NCI-H1417 treated with DMSO at 0.1 percent for 48 hours (cell line): ENCODE measurements at places on chromosomes 2 and 18.

GRCh38 chr2:195535911-195536522 lies 121.0 kb upstream of the SLC39A10 start:
- no peak for DNase-seq

- DNase-seq: no peak
These were observed 11.7 kb upstream of the CXCR4 start for GRCh38 chr2:136129601-136130000.

DNA sequence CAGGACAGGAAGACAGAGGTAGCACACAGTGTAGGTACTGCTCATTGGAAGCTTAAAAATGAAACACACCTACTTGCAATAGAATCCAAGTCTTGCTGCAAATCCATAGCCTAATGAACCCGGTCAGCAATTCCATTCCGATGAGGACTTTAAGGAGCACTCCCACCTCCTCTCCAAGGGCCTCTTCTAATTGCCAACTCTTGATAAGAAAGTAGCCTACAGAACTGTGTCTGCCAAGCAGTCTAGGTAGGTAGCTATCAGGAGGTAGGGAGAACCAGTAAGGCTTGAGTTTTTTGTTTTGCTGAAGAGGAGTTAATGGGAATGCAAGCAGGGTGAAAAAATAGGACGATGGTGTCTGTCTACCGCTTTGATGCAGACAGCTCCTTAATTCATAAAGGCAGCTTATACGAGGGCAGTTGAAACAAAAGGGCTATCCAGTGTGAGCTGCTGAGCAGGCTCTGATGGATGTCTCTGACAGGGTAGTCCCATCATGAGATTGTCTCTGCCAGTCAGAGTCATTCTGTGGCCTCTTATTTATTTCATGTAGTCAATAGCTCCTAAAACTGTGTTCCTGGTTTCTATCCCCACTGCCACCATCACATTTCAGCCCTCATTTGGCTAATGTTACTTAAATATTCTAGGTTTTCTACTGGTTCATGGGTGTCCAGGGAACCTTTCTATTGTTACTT lies 155.6 kb upstream of the DNMT3A start:
- no peak for DNase-seq

DNA sequence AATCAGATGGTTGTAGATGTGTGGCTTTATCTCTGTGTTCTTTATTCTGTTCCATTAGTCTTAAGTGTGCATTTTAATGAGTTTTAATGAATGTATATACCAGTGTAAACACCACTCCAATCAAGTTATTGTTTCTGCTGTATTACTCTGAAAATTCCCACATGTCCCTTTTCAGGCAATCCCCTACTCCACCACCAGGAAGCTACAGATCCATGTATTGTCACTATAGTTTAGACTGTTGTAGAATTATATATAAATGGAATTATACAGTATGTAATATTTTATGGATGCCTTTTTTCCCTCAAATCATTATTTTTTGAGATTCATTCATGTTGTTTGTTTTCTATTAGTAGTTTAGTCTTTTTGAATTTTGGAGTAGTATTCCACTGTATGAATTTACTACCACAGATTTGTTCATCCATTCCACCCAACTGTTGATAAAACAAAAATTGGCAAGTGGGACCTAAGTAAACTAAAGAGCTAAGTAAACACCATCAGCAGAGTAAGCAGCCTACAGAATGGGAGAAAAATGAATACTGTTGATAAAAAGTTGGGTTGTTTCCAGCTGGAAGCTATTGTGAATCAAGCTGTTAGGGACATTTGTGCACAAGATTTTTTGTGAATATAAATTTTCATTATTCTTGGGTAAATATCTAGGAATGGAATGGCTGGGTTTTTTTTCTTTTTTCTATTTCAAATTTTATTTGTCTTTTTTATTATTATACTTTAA lies 262.0 kb downstream of the CAMKMT start:
- peak; percentile 20 for DNase-seq

GRCh38 chr2:120299561-120299960 lies 46.4 kb upstream of the INHBB start:
- DNase-seq: no peak

GRCh38 chr2:10326151-10326616 lies 23.5 kb downstream of the HPCAL1 start:
- DNase-seq: no peak

GRCh38 chr2:30301551-30301950 lies 70.2 kb downstream of the LBH start:
- no peak for DNase-seq

DNA sequence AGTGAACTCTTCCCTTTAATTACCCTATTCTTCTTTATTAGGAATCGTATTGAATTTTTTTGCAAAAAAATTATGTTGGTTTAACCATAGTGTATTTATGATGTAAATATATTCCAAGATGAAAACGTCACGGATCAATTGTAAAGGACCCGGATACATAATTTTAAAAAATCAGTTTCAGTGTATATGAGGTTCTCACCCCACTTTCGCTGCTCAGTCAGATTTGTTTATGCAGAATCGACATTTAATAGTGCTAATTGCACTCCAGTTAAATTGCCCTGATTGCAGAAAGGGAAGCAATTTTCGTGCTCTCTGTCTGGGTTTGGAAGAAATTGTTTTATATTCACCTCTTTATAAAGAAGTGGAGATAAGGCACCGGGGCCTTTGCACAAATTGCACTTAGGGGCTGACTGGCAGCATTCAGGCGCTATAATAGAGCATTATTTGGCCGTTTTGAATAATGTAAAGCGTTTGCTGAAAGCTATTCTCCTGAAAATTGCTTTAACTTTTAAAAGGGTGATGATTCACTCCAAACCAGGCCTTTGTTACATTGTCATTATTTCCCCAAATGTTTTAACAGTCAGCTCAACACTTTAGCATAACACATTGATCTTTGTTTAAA lies 3.0 kb upstream of the SP9 start:
- DNase-seq: no peak

GRCh38 chr2:3403587-3404334 lies 24.3 kb downstream of the TRAPPC12 start:
- DNase-seq: no peak

- no peak for DNase-seq
These were observed 23.4 kb downstream of the NR4A2 start for GRCh38 chr2:156309167-156309566.

DNA sequence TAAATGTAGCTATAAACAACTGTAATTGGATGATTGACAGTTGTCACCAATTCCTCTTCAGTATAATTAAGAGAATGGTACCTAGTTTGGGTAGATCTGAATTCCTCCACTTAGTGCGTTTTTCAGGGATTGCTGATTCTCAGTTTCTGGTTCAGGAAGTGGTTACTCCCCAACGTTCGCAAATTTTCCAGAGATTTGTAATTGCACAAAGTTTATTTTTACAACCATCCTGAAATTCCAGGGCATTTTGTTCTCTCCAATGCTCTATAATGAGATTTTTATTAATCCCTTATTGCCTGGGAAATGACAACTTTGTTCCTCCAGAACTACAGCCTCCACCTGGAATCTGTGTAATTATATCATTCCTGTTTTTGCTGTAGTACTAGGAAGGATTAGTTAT lies 710.6 kb upstream of the ZEB2 start:
- no peak for DNase-seq

DNA sequence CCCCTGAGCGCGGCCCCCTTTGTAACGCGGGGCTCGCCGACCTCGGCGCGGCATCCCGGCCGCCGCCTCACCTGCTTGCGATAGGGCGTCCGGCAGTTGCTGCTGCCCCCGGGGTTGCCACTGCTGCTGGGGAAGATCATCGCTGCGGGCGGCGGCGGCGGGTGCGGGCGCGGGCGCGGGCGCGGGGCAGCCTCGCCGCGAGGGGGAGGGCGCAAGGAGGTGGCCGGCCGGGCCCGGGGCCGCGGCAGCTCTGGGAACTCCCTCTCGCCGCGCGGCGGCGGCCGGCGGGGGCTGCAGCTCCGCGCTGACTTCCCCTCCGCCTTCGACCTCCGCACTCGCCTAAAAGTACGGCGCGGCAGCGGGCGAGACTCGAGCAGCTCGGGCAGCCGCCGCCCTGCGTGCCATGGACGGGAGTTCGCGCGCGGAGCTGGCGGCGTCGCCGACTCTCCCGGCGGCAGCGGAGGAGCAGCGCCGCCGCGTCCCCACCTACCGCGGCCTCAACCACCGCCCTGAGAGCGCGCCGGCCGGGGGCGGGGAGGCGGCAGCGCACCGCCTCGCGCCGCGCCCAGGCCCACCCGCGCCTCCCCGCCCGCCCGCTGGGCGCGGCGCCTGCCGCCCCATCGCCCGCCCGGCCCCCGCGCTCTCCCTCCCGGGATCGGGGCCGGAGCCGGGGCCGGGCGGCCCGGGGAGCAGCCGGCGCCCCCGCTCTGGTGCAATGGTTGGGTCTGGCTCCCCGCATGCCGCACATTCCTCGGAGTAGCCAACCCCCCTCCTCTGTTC lies 86.0 kb downstream of the RBMS1 start:
- no peak for DNase-seq

- no peak for DNase-seq
These were observed 43.6 kb downstream of the VIT start for GRCh38 chr2:36740061-36740460.

- DNase-seq: no peak
These were observed 69.6 kb upstream of the CD28 start for GRCh38 chr2:203636588-203637470.

- DNase-seq: no peak
These were observed 8.4 kb downstream of the ITM2C start for GRCh38 chr2:230872968-230873660.

DNA sequence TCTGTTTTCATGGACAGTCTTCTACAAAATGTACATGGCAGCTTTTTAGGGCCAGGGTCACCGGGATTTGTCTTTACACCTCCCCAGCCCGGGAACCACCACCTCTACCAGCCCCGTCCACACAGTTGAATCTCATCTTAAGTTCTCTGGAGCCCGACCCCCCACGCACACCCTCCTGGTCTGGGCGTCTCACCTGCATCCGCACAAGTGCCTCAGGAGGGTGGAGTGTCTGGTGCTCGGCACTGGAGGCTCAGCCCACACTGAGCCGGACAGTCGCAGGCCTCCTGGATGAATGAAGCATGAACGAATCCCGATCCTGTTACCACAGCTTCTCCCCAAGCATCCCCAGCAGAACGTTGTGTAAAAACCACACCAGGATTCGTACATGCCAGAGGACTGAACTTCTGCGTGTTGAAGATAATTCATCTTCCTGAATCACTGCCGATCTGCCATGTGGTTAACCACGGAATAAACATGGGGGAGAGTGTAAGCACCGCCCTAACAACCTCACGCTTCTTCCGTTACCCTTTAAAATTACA lies 162.0 kb downstream of the RTP5 start:
- no peak for DNase-seq

- no peak for DNase-seq
These were observed 1.3 kb downstream of the NYAP2 start for GRCh38 chr2:225400546-225401400.

DNA sequence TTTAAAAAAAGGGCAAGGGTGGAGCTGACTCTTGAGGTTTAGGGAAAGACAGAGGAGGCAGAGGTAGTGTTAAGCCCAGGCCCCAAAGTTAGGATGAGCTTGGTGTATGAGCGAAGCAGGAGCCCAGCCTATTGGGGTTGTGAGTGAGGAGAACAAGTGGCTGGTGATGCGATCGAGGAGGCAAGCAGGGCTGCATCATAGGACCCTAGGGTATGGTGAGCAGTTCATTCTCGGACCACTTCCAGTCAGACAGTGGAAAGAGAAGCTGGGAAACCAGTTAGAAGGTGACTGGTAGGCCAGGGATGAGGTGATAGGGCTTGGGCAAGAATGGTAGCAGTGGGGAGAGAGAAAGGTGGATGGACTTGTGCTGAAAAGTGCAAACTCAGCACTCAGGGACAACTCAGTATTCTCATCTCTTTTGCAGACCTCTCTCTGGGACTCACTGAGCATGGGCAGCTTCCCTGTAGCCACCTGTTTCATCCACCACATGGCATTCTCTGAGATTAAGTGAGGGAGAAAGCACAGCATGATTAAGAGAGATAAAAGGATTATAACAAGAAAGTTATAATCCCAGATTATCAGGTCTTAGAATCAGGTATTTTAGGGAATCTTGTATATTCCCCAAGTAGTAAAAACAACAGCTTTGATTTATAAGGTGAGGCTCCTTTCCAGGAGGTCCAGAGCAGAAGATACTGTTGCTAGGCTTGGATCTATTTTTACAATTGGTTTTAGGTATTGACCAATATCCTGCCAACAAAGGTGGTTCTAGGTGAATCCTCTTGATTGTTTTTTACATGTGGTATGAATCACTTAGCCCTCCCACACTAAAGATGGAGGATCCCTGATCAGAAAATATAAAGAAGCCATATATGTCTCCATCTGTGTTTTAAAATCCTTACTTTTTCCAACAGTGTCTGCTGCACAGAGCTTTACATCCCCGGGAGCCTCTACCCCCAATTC lies 38.3 kb downstream of the XRCC5 start:
- no peak for DNase-seq

- no peak for DNase-seq
These were observed 63.4 kb downstream of the MREG start for GRCh38 chr2:215949991-215950404.

- no peak for DNase-seq
These were observed 1.4 kb downstream of the SP110 start for GRCh38 chr2:230218421-230218820.

DNA sequence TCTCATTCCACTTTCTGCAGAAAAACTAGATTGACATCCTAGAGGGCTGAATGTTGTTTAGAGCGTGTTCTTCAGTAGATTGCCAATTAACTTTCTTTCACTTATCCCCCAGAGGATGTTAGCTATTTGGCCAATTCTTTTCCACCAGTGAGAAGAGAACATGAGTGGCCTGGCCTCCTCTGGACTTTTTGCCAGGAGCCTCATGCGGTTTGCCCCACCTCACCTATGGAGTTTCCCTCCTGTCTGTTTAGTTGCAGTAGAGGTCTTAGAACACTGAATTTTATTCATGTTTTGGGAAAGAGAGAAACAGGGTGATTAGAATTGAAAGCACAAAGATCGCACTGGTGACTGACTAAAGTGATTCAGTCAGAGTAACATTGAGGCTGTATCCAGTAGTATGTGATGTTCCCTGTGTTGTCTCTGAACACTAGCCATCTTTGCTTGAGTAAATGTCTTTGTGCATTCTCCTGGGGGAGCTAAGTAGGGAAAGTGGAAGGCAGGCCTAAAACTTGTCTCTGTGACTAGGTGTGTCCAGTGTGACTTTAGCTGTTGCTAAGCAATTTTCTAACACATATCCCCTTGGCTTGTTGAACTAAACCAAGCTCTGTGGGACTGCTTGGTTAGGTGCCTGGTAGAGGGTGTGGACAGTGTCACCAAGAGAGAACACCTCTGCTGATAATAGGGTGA lies 34.0 kb downstream of the UGP2 start:
- no peak for DNase-seq

DNA sequence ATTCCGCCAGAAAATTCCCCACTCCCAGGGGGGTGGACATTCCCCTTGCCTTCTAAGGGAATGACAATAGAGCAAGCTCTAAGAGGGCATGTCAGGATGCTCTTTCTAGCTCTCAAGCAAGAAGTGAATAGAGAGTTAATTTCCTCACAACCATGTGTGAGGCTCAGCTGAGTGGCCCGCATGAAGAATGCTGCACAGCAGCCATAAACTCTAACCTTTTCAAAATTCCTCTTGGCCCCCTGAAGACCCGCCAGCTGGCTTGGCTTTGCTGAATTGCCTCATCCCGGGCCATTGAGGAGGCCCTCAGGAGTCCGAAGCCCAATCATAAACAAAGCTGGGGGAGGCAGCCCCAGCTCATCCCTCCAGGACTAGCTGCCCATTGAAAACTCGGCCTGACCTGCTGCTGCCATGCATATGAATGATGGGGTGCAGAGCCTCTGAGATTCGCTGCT lies 38.2 kb downstream of the NRP2 start:
- no peak for DNase-seq

- DNase-seq: no peak
These were observed 114.4 kb downstream of the TFCP2L1 start for GRCh38 chr2:121170577-121170976.
